ENCODE measurements at places on chromosomes 3 and 15.
A peak's percentile ranks its signal among the peaks of the same experiment; 100 is the strongest.

DNA sequence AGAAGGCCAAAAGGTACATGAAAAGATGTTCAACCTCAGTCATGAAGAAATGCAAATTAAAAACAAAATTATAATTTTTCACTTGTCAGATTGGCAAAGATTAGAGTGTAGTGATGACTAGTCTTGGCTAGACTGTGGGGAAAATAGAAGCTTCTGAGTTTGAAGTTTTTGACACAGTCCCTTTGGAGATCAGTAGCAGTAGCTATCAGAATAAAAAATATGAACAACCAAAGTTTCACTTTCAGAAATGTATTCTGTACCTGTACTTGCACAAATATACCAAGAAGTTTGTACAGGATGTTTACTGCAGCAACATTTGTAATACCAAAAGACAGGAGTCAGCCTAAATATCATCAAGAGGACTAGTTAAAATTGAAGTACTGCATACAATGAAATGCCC is 14.1 kb downstream of the ATP2C1 start:
- DNase-seq = no peak

GRCh38 chr3:193400304-193400703 is 21.8 kb upstream of the ATP13A5 start:
- DNase-seq = no peak

DNA sequence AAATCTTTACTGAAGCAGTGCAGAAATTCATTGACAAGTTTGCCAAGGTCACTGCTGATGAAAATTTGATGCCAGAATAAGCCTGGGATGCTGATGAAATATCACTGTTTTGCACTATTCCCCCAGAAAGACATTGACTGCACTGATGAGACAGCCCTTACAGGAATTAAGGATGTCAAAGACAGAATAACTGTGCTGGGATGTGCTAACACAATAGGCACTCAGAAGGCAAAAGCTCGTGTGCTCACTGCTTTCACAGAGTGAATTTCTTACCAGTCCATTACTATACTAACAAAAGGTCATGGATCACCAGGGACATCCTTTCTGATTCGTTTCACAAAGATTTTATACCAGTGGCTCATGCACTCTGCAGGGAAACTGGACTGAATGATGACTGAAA is 69.4 kb downstream of the MCF2L2 start:
- DNase-seq = no peak

DNA sequence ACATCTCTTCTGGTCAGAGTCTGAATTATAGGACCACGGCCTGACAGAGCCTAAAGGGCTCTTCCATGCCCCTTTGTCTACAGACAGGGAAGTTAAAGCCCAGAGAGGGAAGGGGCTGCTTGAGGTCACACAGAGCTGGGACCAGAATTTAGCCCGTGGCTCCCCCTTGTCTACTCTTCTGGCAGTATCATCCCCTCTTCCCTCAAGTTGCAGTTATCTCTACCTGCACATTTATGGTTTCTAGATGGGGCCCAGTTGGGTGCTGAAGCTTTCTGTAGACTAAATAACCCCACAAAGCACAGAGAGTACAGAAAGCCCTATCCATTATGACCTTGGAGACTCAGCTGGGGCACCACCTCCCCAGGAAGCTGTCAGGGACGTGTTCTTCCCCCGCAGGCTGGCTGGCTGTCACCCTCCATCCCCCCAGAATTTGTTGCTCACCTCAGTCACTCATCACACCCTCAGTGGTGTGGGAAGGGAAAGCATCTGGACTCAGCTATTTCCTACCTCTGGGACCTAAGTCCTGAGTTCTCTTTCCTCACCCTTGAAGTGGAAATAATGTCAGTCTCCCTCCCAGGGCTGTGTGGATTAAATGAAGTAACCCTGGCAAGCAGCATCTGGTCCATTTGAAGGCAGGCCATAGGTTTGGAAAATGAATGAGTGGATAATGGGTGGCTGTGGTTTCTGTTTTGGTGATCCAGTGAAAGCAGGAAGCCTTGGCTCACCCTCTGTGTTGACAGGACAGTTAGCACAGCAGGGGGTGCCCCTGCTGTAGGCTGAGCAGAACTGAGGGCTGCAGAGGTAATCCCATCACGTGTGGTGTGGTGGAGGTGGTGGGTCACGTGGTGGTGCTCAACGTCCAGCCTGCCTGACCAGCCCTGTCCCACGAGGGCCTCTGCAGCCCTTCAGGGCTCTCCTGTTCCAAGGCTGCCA is 16.3 kb downstream of the ACOX2 start:
- peak; percentile 60 for DNase-seq

- DNase-seq = no peak
Measured at GRCh38 chr3:140363801-140364200, 314.1 kb upstream of the TRIM42 start.

- DNase-seq = no peak
Measured at GRCh38 chr3:130800829-130801228, 54.2 kb upstream of the PIK3R4 start.

DNA sequence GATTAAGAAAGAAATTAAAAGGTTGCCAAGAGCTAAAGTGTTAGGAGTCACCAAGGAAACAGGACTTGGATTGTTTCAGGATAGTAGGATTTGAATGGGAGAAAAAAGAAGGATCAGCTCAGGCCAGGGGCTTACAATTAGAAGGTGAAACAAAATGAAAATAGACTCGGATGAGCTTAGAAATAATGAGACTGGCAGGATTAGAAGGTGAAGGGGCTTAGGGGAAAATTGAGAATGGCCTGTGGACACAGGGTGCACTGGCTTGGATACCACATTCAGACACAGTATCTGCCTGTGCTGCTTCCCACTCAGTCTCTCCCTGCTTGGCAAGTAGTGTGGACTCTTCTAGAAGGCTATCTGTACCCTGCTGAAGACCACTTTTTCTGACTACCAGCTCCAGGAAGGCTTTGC is 206.1 kb upstream of the ATP10A start:
- no peak for DNase-seq

DNA sequence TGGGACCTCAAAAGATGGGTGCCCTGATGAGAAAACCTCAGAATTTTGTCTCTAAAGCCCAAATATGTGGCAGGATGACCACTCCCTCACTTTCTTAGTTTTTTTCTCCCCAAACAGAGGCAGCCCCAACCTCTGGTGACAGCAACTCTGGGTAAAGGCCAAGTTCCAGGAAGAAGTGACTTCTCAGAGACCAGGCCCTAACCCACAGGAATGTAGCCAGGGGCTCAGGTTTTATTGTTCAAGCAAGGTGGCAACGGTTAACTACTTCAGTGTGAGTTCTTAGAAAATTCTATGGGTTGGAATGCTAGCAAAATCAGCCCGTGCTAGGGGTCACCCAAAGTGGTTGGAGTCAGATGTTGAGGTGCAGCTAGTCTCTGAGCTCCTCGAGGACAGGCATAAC is 5.1 kb upstream of the DNAJA4 start:
- DNase-seq = no peak

- DNase-seq = no peak
Measured at GRCh38 chr3:132784502-132785025, 62.4 kb upstream of the NPHP3 start.

GRCh38 chr3:42701371-42702065 is 1.1 kb downstream of the HHATL start:
- DNase-seq = peak; percentile 65

GRCh38 chr3:128923576-128923975 is 44.2 kb downstream of the ACAD9 start:
- DNase-seq = no peak

DNA sequence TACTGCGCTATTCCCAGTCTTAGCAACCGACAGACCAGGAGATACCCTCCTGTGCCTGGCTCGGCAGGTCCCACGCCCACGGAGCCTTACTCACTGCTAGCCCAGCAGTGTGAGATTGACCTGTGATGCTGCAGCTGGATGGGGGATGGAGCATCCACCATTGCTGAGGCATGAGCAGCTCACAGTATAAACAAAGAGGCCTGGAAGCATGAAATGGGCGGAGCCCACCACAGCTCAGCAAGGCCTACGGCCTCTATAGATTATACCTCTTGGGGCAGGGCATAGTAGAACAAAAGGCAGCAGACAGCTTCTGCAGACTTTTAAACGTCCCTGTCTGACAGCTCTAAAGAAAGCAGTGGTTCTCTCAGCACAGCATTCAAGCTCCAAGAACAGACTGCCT is 160.3 kb downstream of the ANXA2 start:
- DNase-seq = no peak

DNA sequence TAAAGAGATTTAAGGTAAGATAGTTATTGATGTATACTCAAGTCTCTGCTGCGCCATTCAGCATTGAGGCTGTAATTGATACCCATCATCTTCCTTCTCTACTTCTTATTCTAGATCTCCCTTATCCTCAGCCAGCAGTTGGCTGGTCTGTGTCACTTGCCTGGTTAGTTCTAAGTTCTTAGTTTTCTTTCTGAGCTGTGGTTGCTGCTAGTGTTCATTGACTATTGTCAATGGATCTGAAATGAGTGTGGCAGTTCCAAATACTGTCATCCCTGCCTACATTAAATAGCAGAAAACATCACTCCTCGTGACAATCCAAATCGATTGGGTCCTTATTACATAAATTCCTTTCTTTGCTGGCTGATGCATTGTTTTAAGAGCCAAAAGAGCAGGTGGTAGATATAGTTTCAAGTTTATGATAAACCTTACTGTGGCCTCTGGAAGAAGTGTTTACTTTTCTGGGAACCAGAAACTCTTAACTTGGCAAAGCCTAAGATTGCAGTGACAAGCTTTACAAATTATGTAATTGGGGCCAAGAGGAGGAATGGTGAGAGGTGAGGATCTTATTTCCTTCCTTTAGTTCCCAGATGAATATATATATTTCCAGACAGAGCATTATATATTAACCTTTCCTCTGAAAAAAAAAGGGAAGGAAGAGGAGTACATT is 168.0 kb downstream of the GMNC start:
- DNase-seq = peak; percentile 13

GRCh38 chr3:138940446-138940845 is 6.5 kb downstream of the FOXL2 start:
- no peak for DNase-seq

DNA sequence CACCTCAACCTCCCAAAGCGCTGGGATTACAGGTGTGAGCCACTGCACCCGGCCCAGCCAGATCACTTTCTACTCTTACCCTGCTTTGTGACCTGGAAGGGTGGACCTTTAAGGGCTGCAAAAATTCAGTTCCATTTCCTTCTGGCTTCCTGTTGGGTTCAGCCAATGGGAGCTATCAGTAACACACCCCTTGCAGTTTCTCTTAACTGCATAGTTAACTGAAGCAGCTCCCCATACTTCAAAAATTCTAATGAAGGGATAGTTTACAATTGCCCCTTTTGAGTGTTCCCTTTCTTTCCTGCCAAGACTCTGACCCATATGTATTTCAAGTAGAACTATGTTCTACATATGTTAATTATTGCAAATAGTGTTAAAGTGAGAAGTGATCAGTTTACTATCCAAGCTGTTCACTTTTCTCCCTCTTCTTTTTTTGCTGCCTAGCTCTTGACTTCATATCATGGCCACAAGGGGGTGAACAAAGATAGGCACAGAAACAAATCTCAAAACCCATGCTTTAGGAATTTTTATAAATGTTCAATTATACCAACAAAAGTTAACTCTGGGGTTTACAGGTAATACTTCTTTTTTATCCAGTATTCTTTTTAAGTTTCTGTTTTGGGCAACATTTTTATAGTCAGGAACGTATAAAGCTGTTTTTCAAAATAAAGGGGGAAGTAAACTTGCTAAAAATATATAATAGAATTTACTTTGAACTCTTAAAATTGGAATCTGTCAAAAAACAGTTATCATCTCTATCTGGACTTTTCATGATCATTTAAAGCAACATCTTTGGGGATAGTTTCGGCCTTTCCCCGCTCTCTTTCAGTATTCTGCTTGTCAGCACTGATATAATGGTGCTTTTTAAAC is 8.1 kb downstream of the PGBD4 start:
- no peak for DNase-seq

DNA sequence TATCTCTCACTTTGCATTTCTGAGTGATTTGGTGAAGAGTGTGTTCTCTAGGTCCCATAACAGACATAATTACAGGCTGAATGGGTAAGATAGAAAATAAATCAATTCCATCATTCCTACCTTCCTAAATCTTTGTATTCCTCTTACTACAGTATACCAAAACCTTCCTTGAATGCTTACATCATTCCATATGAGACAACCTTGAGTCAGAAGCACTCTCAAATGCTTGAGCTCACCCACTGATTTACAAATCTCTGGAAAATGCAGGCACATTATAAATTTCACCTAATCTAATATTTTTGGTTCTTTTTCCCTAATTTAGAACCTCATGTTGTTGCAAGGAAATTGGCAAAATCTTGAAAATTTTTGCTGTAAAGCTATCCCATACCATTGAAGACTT is 239.1 kb downstream of the CBLB start:
- no peak for DNase-seq

DNA sequence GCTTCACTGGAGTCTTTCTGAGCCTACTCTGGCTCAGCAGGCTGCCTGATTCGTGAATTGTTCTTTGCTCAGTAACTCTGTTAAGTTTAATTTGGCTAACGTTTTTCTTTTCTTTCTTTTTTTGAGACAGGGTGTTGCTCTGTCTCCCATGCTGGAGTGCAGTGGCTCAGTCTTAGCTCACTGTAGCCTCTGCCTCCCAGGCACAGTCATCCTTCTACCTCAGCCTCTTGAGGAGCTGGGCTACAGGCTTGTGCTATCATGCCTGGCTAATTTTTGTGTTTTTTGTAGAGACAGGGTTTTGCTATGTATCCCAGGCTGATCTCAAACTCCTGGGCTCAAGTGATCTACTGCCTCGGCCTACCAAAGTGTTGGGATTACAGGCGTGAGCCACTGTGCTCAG is 165.0 kb downstream of the PEX5L start:
- no peak for DNase-seq

- no peak for DNase-seq
Measured at GRCh38 chr3:175601521-175601920, 742.4 kb downstream of the NAALADL2 start.

DNA sequence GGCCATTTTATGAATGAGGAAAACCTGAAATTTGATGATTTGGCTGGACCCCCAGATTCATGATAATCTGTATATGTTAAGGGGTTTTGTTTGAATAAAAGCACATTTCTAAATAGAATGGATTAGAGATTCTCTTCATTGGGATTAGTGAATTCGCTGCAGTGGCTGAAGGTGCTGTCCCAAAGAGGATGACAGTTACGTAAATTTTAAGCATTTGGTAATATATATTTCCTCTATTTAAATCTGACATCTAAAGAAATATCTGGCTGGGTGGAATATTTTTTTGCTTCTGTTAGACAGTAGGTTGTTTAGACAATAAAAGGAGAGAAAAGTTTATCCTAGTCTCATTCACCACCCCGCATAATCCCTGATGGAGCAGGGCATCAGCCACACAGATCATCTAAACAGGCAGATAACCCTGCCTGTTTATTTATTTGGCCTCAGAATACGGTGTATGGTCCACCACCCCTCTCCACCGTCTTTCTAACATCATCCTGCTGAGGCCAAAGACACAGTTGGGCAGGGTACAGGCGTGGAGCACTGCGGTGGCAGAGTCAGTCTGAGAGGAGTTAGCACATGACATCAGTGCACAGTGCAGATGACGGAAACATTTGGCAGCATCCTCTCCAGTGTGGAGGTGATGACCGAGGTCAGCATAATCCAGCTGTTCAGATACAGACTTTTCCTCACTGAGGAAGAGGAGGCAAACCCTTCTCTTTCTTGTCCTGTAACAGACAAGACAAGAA is 20.4 kb upstream of the NFKBIZ start:
- DNase-seq = peak; percentile 52
